ENCODE measurements at places on chromosomes 11 and 22.

GRCh38 chr22:21734540-21735199 lies 924 bp downstream of the YPEL1 start:
- no peak for DNase-seq

DNA sequence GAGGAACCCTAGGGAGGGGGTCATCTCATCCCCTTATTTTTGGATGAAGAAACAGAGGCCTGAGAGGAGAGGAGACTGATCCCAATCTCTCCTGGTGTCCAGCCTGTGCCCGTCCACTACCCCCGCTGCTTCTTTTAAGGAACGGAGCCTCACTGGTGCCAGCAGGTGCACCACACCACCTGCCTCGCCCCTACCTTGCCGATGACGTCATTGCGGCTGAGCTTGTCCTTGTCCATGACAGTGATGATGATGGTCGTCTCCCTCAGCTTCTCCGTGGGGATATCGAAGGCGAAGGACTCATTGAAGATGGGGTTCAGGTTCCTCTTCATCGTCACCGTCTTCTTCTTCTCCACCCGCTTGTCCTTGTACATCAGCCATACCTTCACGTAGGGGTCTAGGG lies 14.3 kb downstream of the LRRC10B start:
- DNase-seq, result no peak

DNA sequence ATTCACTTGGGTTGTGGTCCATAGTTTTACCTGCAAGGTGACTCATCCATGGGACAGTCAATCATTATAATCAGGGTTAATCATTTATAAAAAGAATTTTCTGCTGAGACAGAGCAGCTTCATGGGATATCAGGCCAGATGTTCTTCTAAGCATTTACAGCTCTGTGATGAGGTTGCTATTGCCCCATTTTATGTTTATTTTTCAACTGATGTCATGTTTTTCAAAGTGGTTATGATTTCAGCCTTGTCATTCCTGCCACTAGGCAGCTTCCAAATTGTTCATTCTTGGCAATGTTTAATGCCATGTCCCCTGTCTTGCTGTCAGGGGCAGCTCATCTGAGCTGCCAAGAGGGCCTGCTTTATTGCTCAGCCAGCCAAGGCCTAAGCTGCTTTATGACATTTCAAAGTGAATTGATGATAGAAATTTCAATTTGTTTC lies 35.9 kb upstream of the ZBED5 start:
- no peak for DNase-seq

DNA sequence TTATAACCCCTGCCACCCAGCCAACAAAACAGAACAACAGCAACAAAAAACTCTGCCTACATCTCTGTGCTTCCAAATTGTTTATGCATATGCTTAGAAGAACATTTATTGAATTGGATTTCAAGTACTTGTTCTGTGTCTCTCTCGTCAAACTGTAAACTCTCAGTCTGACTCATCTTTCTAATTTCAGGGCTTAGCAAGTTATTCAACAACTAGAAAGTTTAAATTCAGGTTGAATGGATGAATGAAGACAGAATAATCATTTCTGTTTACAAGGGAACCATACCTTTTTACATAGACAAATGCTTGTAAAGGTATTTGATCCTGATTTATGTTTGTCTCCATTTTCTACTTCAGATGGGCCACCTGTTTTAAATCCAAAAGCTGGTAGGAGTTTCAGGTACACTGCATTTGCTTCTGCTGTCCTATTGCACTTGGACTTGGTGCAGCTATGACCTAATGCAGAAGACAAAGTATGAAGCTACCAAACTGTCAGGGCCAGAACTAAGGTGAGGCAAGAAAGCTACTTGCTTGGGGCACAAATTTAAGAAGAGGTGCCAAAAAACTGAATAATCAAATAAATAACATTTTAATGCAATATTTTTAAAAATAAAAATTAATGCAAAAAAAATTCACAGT lies 1.6 kb upstream of the FBXO3 start:
- DNase-seq, result no peak

DNA sequence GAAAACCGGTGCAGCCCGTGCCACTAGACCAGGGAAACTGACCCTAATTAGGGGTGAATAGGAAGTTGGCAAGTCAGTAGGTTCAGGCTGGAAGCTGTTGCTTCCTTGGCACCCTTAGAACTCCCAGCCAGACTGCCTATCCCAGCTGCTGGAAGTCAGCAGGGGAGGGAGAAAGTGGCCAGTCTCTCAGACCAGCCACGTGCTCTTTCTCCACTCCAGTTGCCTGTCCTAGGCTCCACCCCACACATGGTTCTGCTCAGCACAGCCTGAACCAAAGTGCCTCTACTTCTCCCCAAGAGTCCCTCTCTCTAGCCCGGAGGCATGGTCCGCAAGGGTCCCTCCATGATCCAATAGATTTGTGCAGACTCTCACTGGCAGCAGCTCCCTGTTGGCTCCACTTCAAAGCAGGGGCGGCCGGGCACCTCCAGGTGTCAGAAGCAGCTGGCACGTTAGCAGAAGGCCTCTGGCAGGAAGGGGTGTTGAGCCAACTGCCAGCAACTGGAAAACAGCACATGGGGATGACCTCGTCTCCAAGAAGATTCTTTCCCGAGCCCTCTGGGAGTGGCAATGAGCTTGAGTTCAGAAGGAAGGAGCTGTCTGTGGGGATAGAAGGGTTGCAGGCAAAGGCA lies 27.7 kb downstream of the ARFGAP2 start:
- DNase-seq, result no peak

DNA sequence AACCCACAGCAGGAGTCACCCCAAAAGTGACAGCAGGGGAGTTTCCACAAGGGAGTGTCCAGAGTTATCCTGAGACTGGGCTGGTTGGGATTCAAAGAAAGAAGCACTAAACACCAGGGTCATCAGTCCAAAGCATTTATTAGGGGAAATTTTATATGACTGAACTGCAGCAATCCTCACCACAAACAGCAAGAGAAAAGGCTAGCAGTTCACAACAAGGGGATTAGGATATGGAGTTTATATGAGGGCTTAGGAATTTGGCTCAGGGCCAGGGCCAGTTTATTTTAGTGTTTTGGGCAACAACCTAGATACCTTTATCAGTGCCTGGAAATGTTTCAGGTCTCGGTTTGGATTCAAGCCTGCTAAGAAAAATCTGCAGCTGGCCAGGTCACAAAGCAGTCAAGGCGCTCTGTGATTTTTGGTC lies 4.6 kb upstream of the TMEM126A start:
- no peak for DNase-seq

DNA sequence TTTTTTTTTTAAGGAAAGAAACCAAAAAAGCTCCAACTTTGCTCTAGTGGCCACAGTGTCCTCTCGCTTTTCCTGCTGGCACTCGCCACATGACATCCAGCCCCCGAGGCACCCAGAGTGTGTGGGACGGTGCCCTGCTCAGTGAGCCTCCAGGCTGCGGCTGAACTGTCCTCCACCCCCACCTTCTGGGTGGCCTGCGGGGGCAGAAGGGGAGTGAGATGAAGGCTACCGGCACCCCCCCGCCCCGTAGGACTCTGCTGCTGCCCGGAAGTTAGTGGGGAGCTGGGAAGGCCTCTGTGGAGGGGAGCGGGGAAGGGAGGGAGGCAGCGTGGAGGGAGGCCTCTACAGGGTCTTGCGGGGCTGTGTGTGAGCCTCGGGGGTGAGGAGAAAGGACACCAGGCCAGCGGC lies 264.4 kb downstream of the CTTN start:
- DNase-seq, result no peak

GRCh38 chr11:36006556-36006955 lies 62.7 kb downstream of the LDLRAD3 start:
- no peak for DNase-seq

DNA sequence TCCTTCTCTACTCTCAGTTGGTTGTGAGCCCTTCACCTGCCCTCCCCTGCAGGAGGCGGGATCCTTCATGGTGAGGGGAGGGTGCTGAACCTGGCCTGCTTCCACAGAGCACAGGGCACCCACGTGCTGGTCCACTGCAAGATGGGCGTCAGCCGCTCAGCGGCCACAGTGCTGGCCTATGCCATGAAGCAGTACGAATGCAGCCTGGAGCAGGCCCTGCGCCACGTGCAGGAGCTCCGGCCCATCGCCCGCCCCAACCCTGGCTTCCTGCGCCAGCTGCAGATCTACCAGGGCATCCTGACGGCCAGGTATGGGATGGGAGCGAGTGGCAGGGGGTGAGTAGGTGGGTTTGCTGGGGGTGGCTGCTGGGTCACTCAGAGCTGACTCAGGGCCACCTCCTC lies 6.3 kb downstream of the SSH3 start:
- DNase-seq, result no peak

DNA sequence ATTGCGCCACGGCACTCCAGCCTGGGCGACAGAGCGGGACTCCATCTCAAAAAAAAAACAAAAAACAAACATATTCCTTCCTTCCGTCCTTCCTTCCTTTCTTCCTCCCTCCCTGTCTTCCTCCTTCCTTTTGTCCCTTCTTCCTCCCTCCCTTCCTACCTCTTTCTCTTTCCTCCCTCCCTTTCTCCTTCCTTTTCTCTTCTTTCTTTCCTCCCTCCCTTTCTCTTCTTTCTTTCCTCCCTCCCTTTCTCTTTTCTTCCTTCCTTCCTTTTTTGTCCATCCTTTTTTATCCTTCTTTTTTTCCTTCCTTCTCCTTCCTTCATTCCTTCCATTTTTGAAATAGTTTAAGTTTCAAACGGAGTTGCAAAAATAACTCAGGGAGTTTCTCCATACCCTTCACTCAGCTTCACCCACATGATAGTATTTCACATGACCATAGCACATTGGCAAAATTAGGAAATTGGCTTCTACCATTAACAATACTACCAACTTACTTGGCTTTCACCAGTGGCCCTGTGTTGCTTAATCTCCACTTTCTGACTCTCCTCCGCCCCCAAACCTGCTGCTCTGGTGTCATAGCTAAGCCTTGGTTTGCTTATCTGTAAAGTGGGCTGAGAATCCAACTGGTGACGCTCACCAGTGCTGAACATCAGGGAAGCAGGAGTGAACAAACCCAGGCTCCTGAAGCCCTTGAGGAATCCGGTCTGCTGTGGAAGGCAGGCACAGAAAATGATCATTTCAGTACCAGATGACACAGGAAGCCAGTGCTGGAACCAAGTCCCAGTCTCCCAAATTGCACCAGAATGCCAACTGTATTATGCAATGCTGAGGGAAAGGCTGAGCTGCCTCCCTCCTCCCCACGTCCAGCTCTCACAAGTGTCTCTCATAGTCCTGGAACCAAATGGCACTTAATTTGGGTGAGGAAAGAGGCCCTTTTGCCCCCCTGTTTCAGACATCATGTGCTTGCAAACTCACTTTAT lies 17.2 kb upstream of the CRYBB3 start:
- DNase-seq, result no peak

DNA sequence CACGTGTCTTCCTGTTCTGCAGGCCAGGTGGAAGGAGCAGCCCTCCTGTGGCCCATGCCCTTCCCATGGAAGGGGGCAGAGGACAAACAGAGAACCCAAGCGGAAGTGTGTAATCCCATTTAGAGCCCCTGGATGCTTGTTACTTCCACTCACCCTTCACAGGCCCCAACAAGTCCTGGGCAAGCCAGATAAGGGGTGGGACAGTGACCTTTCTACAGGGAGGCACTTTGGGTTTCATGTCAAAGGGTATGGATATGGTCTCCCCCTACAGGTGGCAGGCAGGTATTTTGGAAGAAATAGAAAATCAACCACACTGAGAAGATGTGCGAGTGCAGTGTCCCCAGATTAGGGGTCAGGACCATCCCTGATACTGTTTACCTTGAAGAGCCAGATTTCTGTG lies 11.4 kb downstream of the MPEG1 start:
- DNase-seq, result no peak

- no peak for DNase-seq
Measured at GRCh38 chr11:2276280-2277007, 6.1 kb upstream of the ASCL2 start.

GRCh38 chr11:57487920-57488659 lies 27.4 kb downstream of the SLC43A1 start:
- DNase-seq, result no peak

- DNase-seq, result no peak
Measured at GRCh38 chr22:35154937-35155387, 89.0 kb downstream of the ISX start.

- no peak for DNase-seq
Measured at GRCh38 chr11:88404932-88405710, 67.6 kb upstream of the CTSC start.

DNA sequence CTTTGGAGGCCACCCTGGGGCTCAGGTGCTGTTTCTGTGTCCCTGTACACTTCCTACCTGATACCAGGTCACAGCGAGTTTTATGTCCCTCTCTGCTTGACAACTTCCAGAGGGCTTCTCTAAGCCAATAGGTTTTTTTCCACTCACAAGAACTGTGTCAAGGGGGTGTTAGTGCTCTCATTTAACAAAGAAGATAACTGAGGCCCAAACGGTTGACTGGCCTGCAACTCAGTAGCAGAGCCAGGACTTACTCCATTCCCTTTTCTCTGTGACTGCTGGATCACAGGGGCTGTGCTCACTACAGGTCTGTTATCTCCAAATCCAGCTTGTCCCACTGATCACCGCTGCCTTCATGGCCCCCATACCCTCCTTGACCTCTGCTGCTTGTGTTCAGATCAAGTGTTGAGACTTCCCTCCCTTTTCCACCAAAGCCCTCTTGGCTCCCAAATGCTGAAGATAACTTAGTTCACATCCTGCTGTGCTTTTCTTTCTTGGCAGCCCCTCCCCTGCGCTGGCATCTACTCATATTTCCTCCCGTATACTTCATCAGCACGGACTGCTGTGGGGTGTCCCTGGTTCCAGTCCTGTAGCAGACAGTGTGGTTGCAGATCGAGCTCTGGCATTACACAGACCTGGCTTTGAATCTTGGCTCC lies 41.3 kb downstream of the POU2F3 start:
- no peak for DNase-seq
